ENCODE measurements at places on chromosomes 13 and 19.

GRCh38 chr19:39131255-39131755, 5.7 kb downstream of the PAK4 start:
- DNase-seq, result no peak

GRCh38 chr19:33736158-33736557, 60.5 kb upstream of the KCTD15 start:
- no peak for DNase-seq

- no peak for DNase-seq
Observed at GRCh38 chr13:65943708-65944107, 1286.4 kb downstream of the PCDH9 start.

DNA sequence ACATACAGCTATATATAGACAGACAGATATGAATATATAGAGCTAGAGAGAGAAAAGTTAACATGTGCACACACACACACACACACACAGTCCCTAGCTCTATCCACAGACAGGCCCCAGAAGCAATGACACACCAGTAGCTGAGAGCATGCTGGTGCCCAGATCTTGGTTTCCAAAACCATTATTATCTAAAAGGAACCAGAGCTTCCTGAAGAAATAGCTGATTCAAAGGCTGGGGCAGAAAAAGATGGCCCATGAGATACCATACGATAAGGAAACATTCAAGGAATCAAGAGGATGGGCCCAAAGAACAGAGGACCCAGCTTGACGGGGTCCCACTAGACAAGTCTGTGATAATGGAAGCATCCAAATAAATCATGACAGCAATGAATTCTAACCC, 53.4 kb downstream of the ABCC4 start:
- no peak for DNase-seq

GRCh38 chr13:66543780-66544179, 686.4 kb downstream of the PCDH9 start:
- DNase-seq, result no peak

DNA sequence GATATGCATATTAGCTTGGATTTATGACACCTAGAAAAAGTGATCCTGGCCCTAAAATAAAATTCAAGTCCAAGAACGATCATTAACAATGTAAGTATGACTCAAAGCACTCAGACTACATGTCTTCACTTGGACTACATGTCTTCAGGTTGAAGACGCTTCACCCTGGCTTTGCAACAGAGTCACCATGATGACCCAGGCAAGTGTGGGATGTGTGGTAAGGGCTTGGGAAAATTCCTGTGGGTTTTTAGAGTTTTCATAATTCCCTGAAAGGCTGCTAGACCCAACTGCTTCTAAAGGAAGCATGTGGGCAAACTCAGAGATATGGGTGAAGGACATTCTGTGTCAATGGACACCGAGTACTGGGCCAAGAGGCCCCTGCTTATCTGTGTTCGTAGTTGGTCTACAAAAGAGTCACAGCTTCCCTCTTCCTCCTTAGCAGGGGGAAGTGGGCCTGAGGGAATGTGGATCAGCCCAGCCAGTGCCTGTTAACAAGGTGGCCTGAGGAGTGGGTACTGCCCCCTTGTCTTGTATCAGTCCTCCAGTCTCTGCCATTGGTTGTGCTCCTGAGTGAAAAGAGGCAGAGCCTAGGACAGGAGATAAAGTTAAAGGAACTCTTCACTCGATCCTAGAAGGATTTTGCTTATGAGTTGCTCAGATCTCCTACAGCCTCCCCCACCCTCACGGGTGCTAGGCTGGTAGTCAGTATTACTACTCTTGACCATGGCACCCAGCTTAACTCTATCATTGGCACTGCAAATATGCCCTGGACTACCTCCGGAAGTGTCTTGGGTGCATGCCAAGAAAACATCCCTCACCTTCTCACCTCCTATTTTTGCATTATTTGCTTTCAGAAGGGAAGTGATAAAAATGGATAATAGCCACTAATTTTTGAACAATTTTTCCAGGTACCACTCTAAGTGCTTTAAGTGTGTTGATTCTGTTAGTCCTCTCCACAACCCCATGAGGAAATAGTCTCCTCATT, 406.3 kb downstream of the COG6 start:
- no peak for DNase-seq

- no peak for DNase-seq
Observed at GRCh38 chr19:44623080-44623479, 9.7 kb downstream of the IGSF23 start.

- DNase-seq, result no peak
Observed at GRCh38 chr19:16571822-16572331, 338 bp downstream of the SLC35E1 start.

GRCh38 chr13:76387566-76387965, 498.6 kb downstream of the KCTD12 start:
- DNase-seq, result no peak

DNA sequence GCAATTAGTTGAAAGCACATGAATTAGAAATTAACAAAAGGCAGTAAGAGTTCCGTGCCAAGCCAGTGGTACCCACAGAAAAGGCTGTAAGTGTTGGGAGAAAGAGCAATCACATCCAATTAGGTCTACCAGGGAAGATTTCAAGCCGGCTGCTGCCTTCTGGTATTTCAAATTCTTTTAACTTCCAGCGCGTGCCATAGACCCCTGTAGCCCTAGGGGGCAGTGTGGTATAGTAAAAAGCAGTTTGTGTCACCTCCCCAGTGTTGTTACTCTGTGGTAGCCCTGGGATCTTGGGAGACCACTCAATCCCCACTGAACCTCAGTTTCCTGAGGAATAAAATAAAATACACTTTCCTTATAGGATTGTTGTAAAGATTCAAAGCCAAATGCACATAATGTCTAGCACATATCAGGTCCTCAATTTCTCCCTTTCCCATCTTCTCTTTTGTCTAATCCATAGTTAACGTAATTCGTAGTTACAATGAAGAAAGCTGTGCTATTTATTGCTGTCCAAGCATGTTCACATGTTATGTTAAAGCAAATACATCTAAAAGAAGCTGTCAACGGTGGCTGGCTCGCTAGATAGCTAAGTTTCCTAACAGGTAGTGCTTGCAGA, 230.2 kb downstream of the TDRD3 start:
- no peak for DNase-seq

GRCh38 chr13:42804244-42804874, 23.0 kb downstream of the FAM216B start:
- DNase-seq, result no peak

GRCh38 chr19:3669947-3670795, 30.1 kb downstream of the PIP5K1C start:
- no peak for DNase-seq

Data from CD4-positive, alpha-beta T cell (primary cell).